ENCODE measurements at places on chromosomes 5 and 9.

- DNase-seq: no peak
These were observed 200.1 kb downstream of the NSG2 start for GRCh38 chr5:174245516-174246075.

GRCh38 chr9:89340332-89340731 lies 22.0 kb downstream of the SECISBP2 start:
- no peak for DNase-seq

- no peak for DNase-seq
These were observed 128.1 kb upstream of the RPS23 start for GRCh38 chr5:82406205-82406773.

GRCh38 chr9:91818225-91818585 lies 131.8 kb downstream of the ROR2 start:
- DNase-seq: no peak

GRCh38 chr5:144680711-144681110 lies 510.0 kb downstream of the KCTD16 start:
- DNase-seq: no peak

GRCh38 chr5:52743970-52744369 lies 43.7 kb upstream of the ITGA1 start:
- DNase-seq: no peak

- DNase-seq: no peak
These were observed 533.2 kb downstream of the CTNND2 start for GRCh38 chr5:11371021-11371420.

DNA sequence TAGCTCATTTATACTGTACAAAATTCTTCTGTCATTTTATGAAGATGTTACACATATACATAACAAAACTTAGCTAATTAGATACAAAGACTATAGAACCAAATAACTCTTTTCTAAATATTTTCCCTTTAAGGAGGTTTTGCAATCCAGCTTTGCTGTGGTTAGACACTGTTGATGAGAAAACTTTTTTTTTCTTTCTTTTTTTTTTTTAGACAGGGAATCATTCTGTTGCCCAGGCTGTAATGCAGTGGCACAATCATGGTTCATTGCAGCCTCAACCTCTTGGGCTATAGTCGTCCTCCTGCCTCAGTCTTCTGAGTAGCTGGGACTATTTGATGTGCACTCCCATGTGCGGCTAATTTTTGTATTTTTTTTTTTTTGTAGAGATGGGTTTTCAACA lies 38.5 kb upstream of the CDKN2B start:
- DNase-seq: no peak

GRCh38 chr9:89742660-89743059 lies 137.8 kb downstream of the GADD45G start:
- DNase-seq: no peak

DNA sequence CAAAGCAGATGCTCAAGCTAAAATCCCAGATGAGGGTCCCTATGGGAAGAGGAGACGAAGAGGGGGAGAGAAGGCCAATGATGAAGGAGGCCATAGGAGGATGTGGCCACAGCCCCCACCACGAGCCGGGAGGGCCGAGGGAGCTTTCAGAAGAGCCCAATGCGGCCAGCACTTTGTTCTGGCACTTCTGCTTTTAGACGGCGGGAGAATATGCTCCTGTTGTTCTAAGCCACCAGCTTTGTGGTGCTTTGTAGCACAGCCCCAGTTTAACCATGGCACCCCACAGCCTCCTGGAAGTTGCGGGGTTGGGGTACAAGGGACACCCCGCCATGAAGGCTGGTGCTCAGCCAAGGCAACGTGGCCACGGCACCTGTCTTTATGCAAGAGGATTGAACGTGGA lies 33.4 kb downstream of the LPCAT1 start:
- no peak for DNase-seq

- no peak for DNase-seq
These were observed 50.7 kb upstream of the SHB start for GRCh38 chr9:38119560-38120236.

GRCh38 chr9:84669288-84670137 lies at the start of gene NTRK2:
NTRK2 (plus strand) TSS chr9:84669729; CDS start chr9:84670749, 1,020 bp downstream.
- DNase-seq: no peak

All from stimulated activated CD4-positive, alpha-beta T cell treated with anti-CD3 and anti-CD28 coated beads, Interleukin-4, amount 100 ng/mL, for 4 hours (primary cell).